NCI-H460 (cell line): ENCODE measurements at places on chromosomes 2 and 18. TPM values are rescaled to one million over a fixed set of nuclear protein-coding genes. Genes with fewer than 3 reads are reported as not detected.

RAX gene
- not detected in 2 replicates for total RNA-seq

MAPK4 gene
- total RNA-seq: 1.8 and 2.5 TPM in 2 replicates

INHBB gene
- total RNA-seq: 0.07 TPM in 1 of 2 replicates, not detected in the other

ALKAL2 gene
- total RNA-seq: not detected in 2 replicates

LRRC30 gene
- not detected in 2 replicates for total RNA-seq

ATP8B1 gene
- total RNA-seq: 0.25 and 0.26 TPM in 2 replicates

PIEZO2 gene
- not detected in 2 replicates for total RNA-seq

NEB gene
- 0.23 and 1.4 TPM in 2 replicates for total RNA-seq

SLC30A3 gene
- total RNA-seq: 0.50 and 0.75 TPM in 2 replicates

STPG4 gene
- 0.32 TPM in 1 of 2 replicates, not detected in the other for total RNA-seq

ALPP gene
- total RNA-seq: not detected in 2 replicates

SPDYA gene
- 0.23 and 0.30 TPM in 2 replicates for total RNA-seq

VWA3B gene
- total RNA-seq: not detected in 2 replicates

ANKRD62 gene
- not detected in 2 replicates for total RNA-seq

ESPNL gene
- total RNA-seq: 0.20 and 0.35 TPM in 2 replicates

PRSS56 gene
- not detected in 2 replicates for total RNA-seq

UGT1A6 gene
- not detected in 2 replicates for total RNA-seq

DOK6 gene
- 5.5 and 6.7 TPM in 2 replicates for total RNA-seq
